ENCODE measurements at places on chromosomes 12 and 14.
A peak's percentile ranks its signal among the peaks of the same experiment; 100 is the strongest.

GRCh38 chr14:65229748-65230728 lies 127.7 kb upstream of the MAX start:
- peak; percentile 80 for DNase-seq

DNA sequence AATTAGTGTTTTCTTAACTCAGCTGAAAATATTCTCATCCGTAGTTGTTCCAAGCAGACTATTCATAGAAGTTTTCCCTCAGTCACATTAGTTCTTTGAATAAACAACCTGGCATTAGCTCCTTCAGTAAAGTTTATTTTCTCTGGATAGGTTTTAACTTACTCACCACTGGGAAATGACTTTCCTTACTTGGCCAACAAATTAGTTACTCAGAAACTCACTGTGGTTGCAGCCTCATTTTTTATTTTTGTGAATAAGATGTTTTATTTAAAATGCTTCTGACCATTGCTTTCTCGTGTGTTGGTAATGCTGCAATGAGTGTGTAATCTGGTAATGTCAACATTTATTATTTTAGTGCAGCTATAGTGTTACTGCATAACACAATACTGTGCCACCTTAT lies 74.9 kb downstream of the NOVA1 start:
- DNase-seq, result no peak

DNA sequence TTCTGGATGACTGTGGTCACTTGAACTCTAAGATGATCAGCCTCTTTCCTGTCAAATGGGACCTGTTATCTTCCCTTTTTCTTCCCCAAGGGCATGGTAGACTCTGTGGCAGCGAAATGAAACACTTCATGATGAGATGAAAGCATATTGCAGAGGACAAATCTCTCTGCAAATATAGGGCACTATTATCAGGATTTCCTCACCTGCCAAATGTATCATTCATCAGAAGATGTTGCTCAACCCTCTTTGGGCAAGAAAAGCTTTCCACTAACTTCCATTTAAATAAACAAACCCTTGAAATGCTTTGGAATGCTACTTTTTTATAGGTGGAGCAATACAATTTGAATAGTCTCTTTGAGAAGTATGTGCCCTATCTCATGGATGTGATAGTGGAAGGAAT lies 105.0 kb downstream of the DNAH10 start:
- DNase-seq, result no peak

DNA sequence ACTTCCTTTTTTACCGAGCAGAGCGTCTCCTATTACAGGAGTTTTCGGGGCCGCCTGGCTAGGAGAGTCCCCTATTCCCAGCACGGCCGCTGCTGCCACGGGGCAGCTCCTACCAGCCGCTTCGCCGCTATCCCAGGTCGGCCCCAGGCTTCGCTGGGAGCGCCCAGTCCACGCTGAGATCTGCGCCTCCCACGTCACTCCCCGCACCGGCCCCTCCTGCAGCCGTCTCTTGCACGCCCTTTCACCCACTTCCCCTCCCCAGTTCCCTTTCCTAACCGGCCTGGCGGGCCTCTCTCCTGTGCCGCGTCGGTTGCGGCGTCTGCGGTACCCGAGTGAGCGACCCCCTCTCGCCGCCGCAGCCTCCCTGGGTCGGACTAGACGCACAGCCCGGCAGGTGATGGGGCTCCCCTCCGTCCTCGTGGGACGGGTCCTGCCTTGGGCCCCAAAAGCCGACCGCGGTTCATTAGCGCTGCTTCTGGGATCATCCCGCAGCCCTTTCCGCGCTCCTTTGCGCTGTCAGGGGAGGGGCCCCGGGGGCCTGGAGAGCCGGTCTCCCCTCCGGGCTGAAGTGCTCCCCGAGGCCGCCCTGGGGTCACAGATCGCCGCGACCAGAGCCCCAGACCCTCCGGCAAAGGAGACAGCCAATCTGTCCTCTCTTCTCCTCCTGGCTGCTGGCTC lies 1318.4 kb downstream of the TMEM121 start:
- peak; percentile 28 for DNase-seq

- no peak for DNase-seq
These were observed 3.9 kb downstream of the PLD4 start for GRCh38 chr14:104928391-104929133.

GRCh38 chr12:128743916-128744315 lies 79.8 kb downstream of the SLC15A4 start:
- no peak for DNase-seq

GRCh38 chr12:93762059-93762719 lies 85.0 kb downstream of the CRADD start:
- DNase-seq, result peak; percentile 44

GRCh38 chr12:104700324-104700723 lies 243.6 kb downstream of the CHST11 start:
- DNase-seq, result no peak

DNA sequence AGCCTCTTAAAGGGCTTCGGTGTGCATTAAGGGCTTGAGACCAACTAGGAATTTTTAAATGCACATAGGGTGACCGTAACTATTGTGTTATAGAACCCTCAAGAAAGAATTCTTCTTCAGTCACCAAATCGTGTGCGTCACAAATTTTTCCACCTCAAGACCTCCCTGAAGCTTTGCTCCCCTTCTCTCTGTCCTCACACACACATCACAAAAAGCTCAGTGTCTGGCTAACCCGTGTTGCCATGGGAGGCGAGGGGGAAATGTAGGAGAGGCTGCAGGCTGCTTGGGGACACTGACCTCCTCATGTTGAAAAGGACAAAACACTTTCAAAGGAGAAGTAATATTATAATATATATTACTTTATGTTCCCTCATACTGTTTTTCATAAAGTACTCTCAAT lies 10.6 kb downstream of the SSPN start:
- DNase-seq, result no peak

GRCh38 chr12:107320033-107320928 lies 226.9 kb upstream of the CRY1 start:
- peak; percentile 33 for DNase-seq

DNA sequence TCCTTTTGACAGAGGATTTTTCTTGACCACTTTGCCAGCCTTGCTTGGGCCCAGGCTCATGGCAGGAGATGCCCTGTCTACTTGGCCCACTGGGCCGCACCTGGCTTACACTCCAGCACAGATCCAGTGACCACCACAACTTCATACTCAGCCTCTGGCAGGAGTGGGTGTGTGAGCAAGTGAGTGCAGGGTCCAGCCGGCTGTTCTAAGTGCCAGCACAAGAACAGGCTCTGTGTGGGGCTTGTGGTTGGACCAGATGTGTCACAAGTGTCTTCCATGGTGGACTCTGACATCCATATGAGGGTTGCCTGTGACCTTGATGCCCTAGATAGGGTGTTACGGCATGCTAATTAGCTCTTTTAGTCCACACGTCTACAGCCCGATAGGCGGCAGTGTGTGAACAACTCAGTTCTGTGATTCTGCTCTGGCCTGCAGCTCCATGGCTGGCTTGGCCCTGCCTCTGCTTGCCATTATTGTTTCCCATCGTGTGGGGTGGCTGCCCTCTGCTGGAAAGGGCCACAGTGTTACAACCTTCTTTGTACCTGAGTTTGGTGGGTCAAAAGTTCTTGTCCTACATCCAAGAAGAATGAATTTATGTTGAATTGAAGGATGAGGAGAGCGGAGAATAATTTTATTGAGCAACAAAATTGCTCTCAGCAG lies 1089.1 kb downstream of the SLC6A15 start:
- peak; percentile 10 for DNase-seq

- DNase-seq, result no peak
These were observed 12.9 kb downstream of the COPS7A start for GRCh38 chr12:6736754-6737153.

DNA sequence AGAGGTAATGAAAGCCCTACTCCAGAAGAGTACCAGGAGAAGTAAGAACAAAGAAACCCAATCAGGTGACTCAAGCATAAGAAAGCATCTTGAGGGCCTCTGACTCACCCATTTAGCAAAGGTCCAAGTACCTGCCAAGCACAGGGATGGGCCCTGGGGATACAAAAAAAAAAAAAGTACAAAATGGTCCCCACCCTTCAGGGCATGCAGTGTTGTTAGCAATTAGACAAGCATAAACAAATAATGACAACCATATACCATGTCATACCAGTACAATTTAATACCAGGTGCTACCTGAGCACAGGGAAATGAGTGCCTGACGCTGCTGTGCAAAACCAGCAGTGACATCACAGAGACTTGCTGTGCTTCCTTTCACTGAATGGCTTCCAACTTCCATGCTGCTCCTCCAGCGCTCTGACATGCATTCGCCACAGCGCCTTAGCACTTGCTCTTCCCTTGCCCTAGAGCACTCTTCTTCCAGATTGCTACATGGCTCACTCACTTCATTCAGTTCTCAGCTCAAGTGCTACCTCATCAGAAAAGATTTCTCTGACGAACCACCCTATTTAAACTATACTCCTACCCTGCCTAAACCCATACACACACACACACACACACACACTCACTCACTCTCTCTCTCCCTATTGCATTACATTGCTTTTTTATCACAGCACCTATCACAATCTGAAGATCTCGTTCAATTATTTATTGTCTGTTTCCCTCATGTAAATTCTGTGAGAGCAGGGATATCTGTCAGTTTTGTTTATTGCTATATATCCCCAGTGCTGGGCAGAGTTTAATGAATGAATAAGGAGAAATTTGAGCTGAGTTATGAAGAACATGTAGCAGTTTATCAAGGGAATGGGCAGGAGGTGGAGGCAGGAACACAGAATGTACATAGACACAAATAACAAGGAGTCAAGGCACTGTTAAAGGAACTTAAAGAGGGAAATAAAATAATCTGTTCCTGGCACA lies 12.9 kb upstream of the EPS8 start:
- no peak for DNase-seq

DNA sequence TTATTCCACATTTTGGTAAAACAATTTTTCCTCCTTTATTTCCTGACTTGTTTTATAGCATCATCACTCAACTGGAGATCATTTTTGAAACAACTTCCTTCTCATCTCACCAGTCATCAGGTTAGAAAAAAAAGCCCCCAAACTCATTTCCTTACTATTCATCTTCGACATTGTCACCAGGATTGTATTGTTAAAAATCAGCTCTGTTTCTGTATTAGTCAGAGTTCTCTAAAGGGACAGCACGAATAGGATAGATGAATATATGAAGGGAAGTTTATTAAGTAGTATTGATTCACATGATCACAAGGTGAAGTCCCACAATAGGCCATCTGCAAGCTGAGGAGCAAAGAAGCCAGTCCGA lies 392.6 kb downstream of the FUT8 start:
- DNase-seq, result no peak

DNA sequence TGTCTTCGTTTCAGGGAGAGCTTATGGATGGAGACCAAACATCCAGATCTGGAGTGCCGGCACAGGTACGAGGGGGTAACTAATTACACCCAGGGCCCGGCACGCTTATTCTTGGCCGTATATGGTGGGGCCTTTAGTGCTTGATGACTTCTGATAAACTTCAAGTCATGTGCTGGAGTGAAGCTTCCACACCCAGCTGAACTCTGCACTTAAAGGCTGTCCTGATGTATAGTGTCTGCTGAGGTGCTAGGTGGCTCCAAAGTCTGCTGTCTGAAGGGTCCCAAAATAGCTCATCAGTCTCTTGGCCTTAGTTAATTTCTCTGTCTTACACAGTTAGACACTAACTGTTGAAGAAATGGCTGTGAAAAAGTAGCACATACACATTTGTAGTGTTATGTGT lies 17.9 kb downstream of the RNF34 start:
- no peak for DNase-seq

DNA sequence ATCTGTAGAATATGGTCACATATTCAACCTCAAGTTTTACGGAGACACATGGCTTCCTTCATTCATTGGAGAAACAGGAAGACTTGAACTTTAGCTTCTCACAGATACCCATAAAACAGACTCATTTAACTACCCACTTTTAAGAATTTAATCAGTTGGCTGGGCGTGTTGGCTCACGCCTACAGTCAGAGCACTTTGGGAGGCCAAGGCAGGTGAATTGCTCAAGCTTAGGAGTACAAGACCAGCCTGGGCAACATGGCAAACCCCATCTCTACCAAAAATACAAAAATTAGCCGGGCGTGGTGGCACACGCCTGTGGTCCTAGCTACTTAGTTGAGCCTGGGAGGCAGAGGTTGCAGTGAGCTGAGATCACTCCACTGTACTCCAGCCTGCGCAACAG lies 64.7 kb upstream of the STAC3 start:
- no peak for DNase-seq

DNA sequence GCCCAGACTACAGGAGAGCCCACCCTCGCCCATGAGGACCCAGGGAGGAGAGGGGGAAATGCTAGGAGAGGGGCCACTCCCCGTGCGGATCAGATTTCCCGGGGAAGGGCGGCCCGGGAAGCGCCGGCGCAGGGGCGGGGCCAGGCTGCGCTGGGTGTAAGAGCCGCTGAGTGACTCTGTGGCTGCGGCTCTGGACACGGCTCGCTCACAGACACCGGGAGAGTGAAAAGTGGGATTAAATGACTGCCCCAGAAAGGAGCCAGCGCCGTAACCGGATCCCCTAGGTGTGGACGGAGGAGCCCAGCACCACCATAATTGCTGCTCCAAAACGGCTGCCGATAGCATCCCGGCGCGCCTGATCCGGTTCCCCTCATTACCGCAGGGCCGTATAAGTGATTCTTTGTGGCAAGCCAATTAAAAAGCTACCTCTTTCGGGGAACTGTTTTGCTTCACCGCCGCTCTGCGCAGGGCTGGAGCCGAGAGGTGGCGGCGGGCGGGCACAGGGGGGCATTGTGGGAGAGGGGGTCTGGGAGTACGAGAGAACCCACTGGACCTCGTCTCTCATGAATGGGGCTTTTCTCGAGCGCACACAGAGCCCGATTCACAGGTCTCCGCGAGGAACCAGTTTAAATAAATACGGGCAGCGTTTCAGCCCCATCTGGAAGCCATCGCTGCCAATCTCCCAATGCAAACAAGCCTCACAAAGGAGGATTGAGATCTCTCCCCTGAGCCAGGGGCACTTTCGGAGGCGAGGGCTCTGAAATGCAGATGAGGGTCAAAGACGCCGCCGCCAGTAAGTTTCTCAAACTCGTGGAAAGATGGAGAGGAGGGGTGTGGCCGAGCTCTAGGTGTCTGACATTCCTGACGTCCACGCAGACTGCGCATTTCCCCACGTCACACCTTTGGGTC lies 2.5 kb downstream of the COL2A1 start:
- DNase-seq, result peak; percentile 59

DNA sequence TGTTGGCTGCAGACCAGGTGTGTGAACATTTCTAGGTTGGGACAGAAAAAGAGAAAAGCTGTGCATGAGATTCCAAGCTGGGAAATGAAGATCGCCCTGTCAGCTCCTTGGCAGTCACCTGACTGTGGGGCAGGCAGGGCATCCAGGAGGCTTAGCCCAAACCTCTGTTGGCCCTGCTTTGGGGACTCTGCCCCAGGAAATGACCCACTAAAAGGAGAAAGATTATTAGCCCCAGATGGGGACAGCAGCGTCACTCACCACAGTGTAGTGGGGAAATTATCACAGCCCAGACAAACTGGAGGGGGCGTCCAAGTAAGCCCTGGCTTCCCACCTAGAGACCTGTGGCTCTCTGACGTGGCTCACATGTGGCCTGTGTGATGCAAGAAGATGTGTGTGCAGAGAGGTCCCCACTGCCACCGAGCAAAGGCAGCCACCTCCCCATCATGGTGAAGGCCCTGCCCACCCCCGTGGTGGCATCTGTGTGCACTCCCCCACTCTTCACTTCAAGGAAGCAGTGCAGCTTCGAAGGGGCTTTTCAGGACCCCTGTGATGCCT lies 39.1 kb downstream of the DIO3 start:
- no peak for DNase-seq
